ENCODE measurements at places on chromosomes 6 and 20.

DNA sequence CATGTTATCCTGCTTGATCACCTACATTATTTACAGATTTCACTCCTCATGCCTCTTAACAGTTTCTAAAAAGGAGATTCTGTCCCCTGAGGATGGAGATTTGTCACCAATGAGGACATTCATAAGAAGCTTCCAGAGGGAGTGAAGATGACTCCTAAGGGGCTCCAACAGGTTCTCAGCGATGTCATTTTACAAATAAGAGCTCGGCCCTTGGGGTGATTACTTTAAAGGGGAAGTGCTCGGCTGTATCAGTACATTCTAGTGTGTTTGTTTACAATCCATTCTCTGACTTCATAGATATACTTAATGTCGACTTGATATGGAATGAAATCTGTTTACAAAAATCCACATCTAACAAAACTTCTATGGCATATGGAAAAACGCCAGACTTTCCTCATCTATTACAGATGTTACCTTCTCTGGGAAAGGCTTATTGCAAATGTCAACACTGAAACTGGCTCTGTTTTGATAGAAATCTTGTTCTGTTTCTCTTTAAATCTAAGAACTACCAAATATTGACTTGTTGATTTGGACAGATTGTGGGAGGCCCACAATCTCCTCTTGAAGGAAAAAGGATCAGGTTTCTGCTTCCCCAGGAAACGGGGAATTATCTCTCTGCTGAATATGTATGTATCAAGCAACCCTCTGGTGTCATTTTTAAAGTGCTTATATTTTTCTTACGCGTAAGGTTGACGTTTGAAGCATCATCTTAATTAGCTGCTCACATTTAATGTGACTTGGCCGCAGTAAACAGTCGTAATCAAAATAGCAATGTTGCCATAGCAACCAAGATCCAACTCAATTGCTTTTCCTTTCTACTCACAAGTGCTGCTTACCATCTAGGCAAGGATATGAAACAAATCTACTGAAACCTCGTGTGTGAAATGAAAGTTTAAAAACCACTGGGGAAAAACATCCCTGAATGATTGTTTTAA lies 95.7 kb downstream of the SHLD1 start:
- no peak for DNase-seq

DNA sequence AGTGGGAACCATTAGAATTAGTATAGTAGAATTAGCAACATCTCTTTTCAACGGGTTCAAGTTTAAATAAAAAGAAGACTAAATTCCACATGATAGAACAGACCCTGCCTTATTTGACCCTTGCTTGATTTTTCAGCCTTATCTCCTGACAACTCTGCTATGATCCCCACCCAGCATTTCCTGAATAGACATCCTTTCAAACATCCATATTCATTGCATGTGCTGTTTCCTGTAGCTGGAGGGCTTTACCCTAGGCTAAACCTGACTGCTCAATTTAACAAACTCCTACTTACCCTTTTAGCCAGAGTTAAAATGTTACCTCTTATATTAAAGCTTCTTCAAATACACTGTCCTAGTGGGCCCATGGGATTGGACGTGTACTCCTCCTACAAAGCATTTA lies 594.8 kb upstream of the ARID1B start:
- no peak for DNase-seq

DNA sequence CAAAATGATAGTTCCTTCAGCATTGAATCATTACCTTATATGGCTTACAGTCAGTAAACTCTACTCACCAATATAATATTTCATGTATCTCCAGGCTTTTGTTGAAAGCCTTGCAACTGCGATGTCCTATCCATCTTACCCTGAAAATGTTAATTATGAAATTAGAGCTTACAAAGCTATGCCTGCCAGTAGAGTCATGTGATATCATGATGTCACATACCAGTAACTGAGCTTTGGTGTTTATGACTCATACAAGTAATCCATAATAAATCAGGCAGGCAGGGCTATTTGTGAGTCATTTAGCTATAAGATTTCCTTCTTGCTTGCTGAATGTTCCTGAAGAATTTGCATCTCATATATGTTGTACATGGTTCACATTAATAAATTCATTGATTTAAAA lies 44.9 kb upstream of the FAM83B start:
- DNase-seq, result no peak

- DNase-seq, result no peak
These were observed 1.7 kb downstream of the PMEPA1 start for GRCh38 chr20:57707849-57708693.

- DNase-seq, result peak; percentile 30
These were observed 49.5 kb downstream of the TRERF1 start for GRCh38 chr6:42402184-42402583.

GRCh38 chr20:36130390-36130789 lies 24.1 kb upstream of the EPB41L1 start:
- DNase-seq, result no peak

- DNase-seq, result no peak
These were observed 10.8 kb upstream of the BTBD3 start for GRCh38 chr20:11906626-11907480.

GRCh38 chr6:87045521-87046075 lies 49.3 kb downstream of the CGA start:
- DNase-seq, result no peak

- DNase-seq, result no peak
These were observed 22.4 kb downstream of the ELOVL2 start for GRCh38 chr6:11021714-11022113.

DNA sequence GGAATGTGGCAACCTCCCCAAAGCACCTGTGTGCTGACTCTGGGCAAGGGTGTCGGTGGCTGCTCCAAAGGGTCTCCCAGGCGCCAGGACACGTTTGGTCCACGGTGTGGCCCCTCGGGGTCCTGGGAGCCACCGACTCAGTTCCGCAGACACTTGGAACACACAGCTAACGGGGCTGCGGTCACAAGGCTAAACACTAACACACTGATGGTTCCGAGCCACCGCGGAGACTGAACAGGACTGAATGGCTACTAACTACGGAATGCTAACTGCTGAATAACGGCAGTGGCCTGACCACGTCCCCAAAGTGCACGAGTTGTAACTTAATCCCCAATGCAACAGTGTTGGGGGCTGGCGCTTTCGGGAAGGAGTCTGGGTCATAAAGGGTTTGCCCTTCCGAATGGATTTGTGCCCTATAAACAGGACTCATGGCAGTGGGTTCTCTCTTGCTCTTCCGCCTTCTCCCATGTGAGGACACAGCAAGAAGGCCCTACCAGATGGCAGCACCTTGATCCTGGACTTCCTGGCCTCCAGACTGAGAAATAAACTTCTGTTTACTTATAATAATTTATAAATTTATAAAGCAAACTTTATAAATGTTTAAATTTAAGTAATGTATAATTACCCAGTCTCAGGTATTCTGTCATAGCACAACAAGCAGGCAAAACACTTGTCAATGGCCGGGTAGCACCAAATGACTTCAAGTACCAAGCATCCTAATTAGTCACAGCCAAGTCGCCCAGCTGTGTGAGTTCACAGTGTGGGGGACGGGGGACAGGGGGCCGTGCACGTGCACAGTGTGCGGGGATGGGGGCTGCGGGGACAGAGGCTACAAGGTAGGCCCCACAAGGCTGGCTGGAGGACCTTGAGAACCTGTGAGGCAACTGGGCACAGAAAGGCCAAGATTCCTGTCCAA lies 2.3 kb upstream of the EEF1A2 start:
- no peak for DNase-seq
